T-helper 22 cell (primary cell): ENCODE measurements at places on chromosomes 7 and 10.

DNA sequence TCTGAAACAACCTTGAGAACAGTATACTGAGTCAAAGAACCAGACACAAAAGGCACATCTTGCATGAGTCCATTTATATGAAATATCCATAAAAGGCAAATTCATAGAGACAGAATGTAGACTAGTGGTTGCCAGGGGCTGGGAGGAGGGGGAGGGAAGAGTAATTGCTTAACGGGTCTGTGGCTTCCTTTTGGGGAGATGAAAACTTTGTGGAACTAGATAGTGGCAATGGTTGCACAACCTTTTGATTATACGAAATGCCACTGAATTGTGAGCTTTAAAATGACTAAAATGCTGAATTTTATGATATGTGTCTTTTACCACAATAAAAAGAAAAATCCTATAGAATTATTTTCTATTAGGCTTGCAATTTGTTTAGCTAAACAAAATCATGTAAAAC lies 16.8 kb downstream of the ADRB1 start:
- DNase-seq: no peak

DNA sequence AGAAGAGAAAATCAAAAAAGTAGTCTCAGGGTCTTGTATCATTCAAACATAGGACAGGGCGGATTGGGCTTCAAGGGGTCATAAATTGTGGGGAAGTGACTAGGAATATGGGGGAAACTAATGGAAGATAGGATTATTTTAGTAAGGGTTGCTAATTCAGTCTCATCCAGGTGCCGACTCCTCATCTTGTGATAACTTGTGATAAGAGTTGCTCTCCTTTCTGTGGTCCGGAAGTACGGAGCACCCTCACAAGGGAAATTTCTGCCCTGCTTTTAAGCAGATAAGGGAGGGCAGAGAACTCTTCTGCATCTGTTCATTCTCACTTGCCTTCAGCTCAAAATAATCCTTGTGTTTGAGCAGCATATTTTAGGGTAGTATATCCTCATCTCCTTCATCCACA lies 436.4 kb upstream of the LRGUK start:
- DNase-seq: no peak

GRCh38 chr10:106608066-106608465 lies 556.4 kb downstream of the SORCS1 start:
- DNase-seq: no peak

- peak; percentile 7 for DNase-seq
Observed at GRCh38 chr10:93482145-93482834, at the start of gene MYOF. TSS of gene MYOF (minus strand) at chr10:93482334. CDS start at chr10:93482194, 140 bp downstream.

DNA sequence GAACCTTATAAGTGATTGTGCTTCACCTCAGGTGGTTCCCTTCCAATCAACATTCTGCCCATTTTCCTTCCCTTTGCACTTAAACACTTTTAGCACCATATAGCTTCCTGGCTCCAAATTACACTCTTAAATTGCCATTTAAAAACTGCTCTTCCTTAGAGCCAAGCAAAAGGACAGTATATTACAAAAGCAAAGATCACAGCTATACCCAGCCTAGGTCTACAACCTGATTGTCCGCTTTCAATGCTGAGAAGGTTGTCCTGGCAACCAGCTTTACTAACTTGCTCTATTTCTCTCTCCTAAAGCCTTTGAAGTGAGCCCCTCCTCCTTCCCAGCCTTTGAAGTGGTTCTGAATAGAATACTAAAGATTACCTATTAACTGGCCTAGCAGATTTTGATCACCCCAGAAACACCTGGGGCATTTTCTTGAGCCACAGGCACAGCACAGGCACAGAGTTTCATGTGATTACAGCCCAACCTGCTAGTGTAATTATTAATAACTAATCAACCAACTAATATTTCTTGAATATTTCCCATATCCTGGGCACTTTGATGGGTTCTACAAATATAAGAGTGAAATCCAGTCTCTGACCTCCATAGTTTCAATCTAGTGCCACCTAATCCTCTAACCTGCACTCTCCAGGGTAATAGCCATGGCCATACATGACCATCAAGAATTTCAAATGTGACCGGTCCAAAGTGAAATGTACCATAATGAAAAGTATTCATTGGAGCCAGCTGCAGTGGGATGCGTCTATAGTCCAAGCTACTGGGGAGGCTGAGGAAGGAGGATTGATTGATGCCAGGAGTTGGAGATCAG lies 63.6 kb upstream of the TRIM24 start:
- no peak for DNase-seq

DNA sequence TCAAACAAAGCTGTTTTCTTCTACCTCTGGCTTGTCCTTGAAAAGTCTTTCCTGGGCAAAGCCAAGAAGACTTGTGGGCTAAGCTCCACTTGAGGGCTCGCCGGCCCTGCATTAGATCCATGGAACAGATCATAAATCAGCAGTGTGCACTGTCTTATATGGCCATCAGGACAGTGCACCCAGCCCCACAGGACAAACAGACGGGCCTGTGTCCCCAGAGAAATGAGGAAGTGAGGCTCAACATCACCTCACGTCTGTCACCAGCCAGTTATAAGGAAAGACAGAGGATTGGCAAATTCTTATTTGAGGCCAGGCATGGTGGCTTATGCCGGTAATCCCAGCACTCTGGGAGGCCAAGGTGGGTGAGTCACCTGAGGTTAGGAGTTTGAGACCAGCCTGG lies 12.3 kb upstream of the IFT22 start:
- no peak for DNase-seq

DNA sequence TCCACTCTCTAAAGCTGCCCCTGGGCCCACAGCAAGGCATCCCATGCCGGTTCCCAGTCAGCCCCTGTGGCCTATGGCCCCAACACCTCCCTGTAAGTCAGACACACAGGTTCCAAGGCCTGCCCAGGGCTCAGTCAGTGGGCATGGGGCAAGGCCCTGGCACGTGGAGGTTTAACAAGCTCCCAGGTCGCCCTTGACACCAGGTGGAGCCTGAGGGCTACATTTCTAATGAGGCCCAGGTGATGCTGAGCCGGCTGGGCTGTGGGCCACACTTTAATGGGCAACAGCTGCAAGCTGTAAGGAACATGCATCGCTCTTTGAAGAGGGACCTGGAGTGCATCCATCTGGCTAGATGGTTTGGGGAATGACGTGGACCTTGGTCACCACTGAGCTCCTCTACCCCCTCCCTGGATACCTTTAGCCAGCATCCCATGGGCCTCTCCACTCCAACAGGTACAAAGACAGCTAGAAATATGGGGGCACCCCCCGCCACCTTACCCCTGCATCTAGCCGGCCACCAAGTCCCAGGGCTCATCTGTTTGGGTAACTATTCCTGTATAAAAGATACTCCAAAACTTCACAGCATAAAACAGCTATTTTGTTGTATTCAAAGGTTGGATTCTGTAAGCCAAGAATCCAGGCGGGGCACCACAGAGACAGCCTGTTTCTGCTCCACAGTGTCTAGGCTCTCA lies 122.5 kb downstream of the OAT start:
- DNase-seq: no peak

- no peak for DNase-seq
Observed at GRCh38 chr7:88314061-88314491, 7.4 kb upstream of the STEAP4 start.

GRCh38 chr7:17672783-17673182 lies 267.5 kb downstream of the SNX13 start:
- DNase-seq: no peak

DNA sequence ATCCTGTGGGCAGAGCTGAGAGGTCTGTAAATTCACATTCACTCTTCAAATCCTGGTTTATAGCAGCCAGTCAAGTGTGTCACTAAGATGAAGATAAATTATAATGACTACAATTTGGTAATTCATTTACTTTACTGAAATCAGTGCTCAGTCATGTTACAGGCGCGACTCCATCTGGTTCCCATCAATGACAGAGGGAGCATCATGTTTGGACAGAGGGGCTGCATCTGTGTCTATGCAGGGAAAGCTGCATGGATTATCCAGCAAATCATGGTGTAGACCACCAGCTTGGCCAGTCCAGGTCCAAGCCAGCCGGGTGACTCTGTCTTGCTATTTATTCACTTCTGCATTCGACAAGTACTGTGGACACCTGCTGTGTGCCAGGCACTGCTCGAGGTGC lies 214.1 kb upstream of the ZNF32 start:
- no peak for DNase-seq

GRCh38 chr7:38506756-38507155 lies 124.4 kb downstream of the AMPH start:
- no peak for DNase-seq

GRCh38 chr10:105743343-105744056 lies 1102.4 kb downstream of the SORCS3 start:
- no peak for DNase-seq

DNA sequence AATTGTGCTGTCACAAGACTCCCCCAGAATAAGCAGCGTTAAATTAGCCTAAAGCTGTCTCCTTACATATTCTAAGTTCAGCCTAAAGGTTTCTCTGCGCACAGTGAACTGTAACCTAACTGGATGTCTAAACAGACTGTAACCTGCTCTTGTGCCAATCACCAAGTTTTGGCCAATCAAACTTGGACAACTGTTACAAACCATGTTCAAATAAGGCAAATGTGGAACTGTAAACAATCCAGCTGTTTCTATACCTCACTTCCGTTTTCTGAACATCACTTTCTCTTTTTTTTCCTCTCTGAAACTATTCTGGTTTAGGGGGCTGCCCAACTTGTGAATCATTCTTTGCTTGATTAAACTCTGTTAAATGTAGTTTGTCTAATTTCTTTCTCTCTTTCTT lies 252.2 kb upstream of the HABP2 start:
- no peak for DNase-seq

- no peak for DNase-seq
Observed at GRCh38 chr10:127069436-127069835, 127.0 kb downstream of the INSYN2A start.

- DNase-seq: no peak
Observed at GRCh38 chr7:30197438-30197837, 62.7 kb downstream of the MTURN start.

- no peak for DNase-seq
Observed at GRCh38 chr10:31001740-31002139, 29.9 kb downstream of the ZNF438 start.

DNA sequence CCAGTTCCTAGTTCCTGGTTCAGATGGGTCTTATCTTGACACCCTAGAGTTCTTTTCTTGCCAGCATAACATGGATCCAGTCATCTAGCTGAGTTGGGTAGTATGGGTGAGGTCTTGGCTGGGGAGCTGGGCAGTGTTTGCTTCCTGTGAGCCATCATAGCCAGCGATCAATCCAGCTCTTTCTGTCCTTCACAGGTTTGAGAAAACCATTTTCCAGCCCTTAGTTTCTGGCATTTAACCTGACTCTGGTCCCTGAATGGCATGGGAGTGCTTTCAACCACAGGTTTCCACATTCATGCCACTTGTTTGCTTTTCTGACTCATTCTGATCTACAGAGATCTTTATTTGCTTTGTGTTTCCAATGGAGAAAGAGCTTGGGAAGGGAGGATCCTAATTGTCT lies 8.6 kb downstream of the SLC13A1 start:
- DNase-seq: no peak

- no peak for DNase-seq
Observed at GRCh38 chr7:2813350-2814185, 30.5 kb downstream of the GNA12 start.

GRCh38 chr10:106182542-106182941 lies 982.0 kb downstream of the SORCS1 start:
- DNase-seq: no peak

GRCh38 chr10:34710391-34710751 lies 104.7 kb downstream of the PARD3 start:
- DNase-seq: no peak

DNA sequence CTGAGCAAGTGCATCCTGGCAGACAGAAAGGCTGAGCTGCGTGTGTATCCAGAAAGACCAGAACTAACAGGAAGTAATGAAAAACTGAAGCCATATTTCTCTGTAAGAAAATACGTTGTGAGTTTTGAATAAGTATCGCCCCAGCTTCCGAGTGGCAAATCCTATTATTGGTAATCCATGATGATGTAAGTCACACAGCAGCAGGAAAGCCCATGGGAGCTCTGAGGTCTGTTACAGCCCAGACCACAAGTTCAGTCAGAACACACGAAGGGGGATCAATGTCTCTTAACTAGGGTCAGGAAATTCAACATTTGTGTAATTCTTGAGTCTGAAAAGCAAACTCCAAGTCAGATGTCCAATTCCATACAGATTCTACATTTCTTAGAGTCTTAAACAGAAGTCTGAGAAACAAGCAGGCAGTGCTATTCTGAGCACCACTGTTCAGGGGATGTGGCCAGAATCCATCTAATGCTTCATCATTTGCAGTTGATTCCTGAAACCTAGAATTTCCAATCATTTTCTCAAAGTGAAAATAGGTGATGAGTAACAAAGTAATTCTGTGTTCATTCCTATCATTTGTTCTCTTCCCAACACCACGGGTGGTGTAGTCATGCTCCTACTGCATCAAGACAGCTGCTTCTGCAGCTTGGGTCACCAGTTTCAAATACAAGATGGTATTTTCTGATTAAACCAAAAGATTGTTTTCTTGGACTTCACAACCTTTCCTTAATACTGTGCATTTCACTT lies at the start of gene LRIT2:
Gene LRIT2, minus strand, starts transcription at position 118 of the 747 bp plus-strand sequence. Its CDS starts 24 bp downstream, at position 94.
- no peak for DNase-seq

- DNase-seq: no peak
Observed at GRCh38 chr7:47580811-47581331, 1.0 kb downstream of the TNS3 start.

GRCh38 chr7:17624379-17624778 lies 315.9 kb downstream of the SNX13 start:
- no peak for DNase-seq

- no peak for DNase-seq
Observed at GRCh38 chr10:88081457-88082054, 218.1 kb downstream of the PTEN start.

- no peak for DNase-seq
Observed at GRCh38 chr10:84348860-84349259, 20.5 kb downstream of the CCSER2 start.

GRCh38 chr7:99199226-99199625 lies 8.7 kb downstream of the KPNA7 start:
- no peak for DNase-seq

DNA sequence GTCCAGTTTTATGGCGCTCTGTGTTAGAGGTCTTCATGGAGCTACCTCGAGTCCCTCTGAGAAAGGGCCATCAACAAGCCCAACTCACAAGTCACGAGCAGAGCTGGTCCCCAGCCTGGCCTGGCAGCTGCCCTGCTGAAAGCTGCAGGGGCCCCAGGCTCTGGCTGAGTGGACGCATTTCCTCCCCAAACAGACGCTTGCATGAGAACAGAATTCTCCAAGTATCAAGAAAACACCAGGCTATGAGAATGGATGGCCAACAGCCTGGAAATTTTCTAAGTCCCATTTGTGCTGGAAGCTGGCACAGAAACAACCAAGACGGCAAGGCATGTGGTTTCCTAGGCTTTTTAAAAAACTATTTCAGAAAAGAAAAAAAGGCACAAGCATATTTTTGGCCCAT lies 114.8 kb downstream of the FAM53B start:
- no peak for DNase-seq
